ENCODE measurements at places on chromosomes 12 and 14.
A peak's percentile ranks its signal among the peaks of the same experiment; 100 is the strongest.

GRCh38 chr12:26651566-26652188, 181.3 kb downstream of the ITPR2 start:
- peak; percentile 47 for DNase-seq

- DNase-seq, result peak; percentile 69
Measured at GRCh38 chr12:69154585-69155363, 84.6 kb upstream of the CPSF6 start.

GRCh38 chr12:5718073-5718472, 227.0 kb downstream of the ANO2 start:
- DNase-seq, result no peak

DNA sequence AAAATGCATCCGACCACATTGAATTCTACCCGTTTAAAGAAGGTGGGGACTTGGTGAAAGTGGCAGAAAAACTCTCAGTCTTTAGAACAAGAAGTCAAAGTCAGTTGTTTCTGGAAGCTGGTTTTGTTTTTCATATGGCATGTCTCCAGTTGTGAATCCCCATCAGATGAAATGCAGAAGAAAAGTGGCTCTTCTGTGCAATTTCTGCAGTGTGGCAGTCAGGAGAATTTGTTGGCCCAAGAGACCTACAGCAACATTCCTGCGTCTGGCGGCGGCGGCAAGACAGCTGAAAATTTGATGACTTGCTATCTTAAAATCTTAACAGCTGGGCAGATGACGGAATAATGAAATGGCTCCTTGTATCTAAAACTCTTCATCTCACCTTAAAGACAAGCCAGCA, 201.5 kb downstream of the FOXN3 start:
- no peak for DNase-seq

GRCh38 chr14:29587046-29587445, 340.6 kb downstream of the PRKD1 start:
- no peak for DNase-seq

- DNase-seq, result no peak
Measured at GRCh38 chr14:24343795-24344660, 4.2 kb upstream of the RIPK3 start.

DNA sequence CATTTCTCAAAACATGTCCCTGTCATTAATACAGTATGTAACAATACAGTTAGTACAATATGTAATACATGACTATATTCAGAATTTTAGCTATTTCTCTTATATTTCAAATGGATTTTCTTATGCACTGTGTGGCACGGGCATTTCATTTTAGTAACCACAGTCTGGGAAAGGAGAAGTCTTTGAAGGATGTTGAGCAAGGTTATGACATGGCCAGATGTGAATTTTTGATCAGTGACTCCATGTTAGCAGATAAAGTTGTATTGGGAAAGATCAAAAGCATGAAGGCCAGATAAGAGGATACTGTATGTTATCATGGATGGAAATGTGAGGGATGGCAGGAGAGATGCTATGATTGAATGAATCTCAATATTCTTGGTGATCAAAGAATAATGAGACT, 285.2 kb downstream of the NAV3 start:
- no peak for DNase-seq
